ENCODE measurements at places on chromosomes 12 and 14.
A peak's percentile ranks its signal among the peaks of the same experiment; 100 is the strongest.

DNA sequence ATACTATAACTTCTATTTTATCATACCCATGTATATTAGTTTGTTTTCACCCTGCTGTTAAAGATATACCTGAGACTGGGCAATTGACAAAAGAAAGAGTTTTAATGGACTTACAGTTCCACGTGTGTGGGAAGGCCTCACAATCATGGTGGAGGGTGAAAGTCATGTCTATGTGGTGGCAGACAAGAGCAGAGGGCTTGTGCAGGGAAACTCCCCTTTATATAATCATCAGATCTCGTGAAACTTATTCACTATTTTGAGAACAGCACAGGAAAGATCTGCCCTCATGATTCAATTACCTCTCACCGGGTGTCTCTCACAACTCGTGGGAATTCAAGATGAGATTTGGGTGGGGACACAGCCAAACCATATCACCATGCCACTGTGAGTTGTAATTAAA is 135.8 kb downstream of the SYNE2 start:
- DNase-seq, result no peak

- peak; percentile 62 for DNase-seq
Observed at GRCh38 chr12:77049767-77050353, 15.5 kb downstream of the E2F7 start.

DNA sequence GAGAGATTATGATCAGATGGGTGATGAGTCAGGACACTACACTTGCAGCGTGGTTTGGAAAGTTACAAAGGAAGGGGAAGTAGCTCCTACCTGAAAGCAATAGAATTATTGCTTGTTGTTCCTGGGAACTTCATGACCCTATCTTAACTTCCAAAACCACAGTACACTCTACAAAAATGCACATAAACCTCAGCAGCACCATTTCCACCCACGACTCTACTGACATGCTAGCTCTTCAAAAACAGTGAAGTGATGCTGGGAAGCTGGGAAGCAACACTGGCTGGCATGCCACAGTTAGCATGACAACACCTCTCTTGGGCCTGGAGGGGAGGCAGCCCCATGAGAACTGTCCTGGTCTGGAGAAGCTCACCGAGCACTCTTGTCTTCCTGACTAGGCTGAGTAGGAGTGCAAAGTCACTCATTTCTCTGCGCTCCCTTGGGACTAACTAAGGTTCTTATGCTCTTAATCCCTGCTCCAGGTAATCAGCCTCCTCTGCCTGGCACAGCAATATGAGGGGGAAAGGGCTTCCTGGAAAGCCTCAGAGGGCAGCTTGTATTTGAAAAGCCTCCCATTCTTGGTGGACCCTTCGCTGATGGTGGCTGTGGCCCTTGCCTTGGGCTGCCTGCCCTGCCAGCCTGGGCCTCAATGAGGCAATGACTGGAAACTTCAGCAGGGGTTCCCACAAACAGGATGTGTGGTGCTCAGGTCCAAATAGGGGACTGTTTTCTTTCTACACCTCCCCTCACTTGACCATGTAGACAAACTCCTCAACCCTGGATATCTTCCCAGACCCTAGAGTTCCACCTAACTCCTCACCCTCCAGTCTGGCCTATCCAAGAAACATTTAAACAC is 1.2 kb downstream of the KRT3 start:
- no peak for DNase-seq

GRCh38 chr12:70828351-70828750 is 92.2 kb downstream of the PTPRR start:
- DNase-seq, result no peak

DNA sequence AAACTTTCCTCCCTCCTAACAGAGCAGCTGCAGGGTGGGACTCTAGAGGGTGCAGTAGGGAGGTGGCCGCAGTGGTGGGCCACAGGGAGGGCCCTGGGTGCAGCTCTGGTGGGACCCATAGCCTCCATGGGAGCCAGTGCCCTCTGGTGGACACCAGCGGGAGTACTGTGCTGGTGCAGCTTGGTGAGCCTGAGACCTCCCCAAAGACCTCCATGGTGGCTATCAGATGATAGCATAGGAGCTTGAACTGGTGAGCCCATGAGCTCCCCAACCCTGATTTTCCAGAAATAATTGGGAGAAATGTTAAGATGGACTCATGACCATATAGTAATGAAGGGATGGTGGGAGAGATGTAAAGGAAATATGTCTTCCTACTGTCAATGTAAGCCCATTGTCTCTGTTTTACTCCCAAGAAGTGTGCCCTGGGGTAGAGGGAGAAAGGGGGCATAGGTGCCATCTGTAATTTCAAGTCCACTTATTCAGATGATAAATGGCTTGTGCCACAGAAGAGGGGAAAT is 98.7 kb downstream of the GAS2L3 start:
- DNase-seq, result no peak

Measured in NCI-H2029 treated with DMSO at 0.1 percent for 48 hours (cell line).